ENCODE measurements at places on chromosomes 6 and 20.

- DNase-seq = peak; percentile 66
Observed at GRCh38 chr20:3420211-3420707, 12.8 kb upstream of the DNAAF9 start.

- DNase-seq = peak; percentile 53
Observed at GRCh38 chr20:41617059-41617901, 897 bp downstream of the CHD6 start.

DNA sequence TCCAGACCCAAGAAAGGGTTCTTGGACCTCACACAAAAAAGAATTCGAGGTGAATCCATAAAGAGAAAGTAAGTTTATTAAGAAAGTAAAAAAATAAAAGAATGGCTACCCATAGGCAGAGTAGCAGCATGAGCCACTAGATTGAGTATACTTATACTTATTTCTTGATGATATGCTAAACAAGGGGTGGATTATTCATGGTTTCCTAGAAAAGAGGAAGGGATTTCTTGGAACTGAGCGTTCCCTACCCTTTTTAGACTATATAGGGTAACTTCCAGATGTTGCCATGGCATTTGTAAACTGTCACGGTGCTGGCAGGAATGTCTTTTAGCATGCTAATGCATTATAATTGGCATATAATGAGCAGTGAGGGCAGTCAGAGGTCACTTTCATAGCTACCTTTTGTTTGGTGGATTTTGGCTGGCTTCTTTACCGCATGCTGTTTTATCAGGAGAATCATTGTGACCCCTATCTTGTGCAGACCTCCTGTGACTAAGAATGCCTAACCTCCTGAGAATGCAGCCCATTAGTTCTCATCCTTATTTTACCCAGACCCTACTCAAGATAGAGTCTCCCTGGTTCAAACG is 44.3 kb downstream of the TENT5A start:
- DNase-seq = no peak

DNA sequence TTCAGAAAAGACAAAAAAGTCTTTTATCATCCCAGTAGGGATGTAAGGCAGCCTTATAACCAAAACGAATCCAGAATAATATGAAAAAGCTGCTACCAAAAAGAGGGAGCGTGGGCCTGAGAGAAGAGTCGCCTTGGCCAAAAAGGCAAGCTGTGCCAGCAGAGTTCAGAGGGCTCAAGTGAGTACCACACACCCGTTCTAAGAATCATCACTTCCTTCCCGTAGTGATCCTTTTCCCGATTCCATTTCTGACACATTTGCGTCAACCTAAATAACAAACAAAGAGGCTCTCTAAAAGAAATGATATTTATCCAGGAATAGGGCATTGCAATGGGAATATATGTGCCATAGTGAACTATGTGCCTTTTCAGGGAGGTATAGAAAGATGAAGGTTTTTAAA is 3.8 kb upstream of the TMEM181 start:
- DNase-seq = no peak

DNA sequence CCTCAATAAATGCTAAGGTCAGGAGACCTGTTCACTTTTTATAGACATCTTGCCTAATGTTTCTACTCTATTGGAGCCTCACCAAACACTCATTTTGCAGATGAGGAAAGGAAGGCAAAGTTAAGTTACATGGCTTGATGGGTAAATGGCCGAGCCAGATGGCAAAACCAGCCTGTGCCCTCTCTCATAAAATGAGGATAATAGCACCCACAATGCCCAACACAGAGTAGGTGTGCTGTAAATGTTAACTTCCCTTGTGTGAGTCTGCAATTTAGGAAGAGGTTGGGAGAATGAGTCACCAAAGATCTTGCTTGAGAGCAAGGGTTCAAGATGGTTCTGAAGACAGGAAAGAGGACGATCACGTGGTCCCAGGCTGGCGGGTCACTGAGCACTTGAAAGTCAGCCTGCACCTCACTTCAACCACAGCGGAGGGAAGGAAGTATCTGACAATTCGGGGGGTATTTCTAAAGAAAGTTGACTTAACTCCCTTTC is 3.3 kb downstream of the KCNK5 start:
- peak; percentile 44 for DNase-seq

- peak; percentile 73 for DNase-seq
Observed at GRCh38 chr20:63639093-63639975, 12.4 kb upstream of the GMEB2 start.

DNA sequence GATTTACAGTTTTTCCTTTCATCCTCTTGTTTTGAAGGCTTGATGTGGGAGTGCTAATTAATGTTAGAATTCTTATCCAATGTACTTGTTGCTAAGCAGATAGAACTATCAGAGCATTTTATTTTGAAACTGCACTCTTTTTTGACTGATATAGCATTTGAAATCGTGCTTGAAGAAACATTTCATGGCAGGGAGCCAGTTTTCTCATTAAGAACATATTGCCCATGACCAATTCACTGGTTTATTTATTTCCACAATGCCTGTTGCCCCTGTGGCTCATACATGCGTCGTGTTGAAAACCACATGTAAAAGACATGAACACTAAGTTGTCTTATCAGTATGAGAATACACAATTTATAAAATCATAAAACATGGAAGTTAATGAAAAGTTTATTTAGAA is 479.7 kb upstream of the FLRT3 start:
- no peak for DNase-seq
